ENCODE measurements at places on chromosomes 11 and 22. TPM values are rescaled to one million over a fixed set of nuclear protein-coding genes. Genes with fewer than 3 reads are reported as not detected.

DNA sequence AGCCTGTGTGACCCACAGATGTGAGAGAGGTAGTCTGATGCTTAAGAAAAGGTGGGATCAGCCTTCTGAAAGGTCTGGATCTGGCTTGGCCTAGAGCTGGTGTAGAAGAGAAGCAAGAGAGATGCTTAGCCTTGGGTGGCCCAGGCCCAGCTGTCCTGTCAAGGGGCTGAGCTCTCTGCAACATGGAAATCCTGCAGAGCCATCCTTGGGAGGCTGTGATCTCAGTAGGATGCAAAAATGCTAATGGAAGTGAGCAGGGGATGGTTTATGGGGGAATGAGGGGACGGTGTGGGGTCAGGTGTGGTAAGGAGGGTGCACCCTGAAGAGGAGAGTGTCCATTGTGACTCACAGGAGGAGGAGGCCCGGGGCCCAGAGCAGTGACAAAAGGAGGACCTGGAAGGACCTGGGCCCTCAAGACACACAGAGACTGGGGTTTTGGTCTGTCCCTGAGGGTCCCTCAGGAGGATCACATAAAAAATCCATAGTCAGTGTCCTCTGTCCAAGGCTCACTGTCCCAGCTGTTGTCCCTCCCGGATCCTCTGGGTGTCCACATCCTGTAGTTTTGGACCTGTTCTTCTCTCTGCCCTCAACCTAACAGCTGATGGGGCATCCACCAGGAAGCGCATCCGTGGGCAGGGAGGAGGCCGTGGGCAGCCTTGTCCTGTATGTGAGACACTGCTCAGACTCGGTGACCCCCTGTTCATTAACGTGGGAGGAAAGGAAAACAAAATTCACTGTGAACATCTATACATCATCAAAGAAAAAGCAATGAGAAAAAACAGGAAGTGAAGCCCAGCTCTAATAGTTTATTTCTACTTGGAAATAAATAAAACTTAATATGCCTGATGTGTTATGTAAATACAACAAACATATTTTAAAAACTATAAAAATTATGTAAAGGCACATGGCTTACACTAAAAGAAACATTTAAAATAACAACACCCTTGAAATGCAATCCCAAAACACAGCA lies 129.8 kb downstream of the ZNF280B start:
- peaks cover 46% of the 10 kb centered on the region for H3K27me3 ChIP-seq
- DNase-seq = no peak
- peaks cover 2% of the 10 kb centered on the region for H3K4me1 ChIP-seq
- no peaks in the 10 kb centered on the region for H3K36me3 ChIP-seq
- H3K27ac ChIP-seq = peak overlapping the region; percentile 80
- no peak overlapping the region for H3K4me3 ChIP-seq

GRCh38 chr22:22712092-22712658 lies 67.8 kb downstream of the GGTLC2 start:
- DNase-seq = no peak
- no peak overlapping the region for H3K27ac ChIP-seq

DNA sequence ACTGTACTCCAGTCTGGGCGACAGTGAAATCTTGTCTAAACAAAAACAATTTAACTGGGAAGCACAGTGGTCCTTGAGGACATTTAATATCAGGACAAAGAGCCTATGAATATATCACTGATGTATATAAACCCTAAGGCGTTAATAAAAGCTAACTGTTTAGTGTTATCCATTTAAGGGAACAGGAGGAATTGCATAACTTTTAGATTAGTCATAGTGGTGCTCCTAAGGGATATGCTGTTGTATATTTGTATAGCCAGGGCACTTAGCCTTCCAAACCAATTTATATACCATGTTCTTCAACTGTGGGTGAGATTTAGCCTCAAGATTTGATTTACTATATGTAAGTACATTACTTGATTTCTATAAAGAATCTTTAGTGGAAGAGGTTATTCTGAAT lies 3.0 kb upstream of the CHEK1 start:
- H3K4me3 ChIP-seq = no peak overlapping the region
- no peak for DNase-seq
- H3K27me3 ChIP-seq = no peaks in the 10 kb centered on the region
- no peak overlapping the region for H3K27ac ChIP-seq

GRCh38 chr22:39466228-39467006 lies 9.6 kb downstream of the MGAT3 start:
- H3K4me3 ChIP-seq = no peak overlapping the region
- H3K36me3 ChIP-seq = peaks cover under 1% of the 10 kb centered on the region
- peak overlapping the region; percentile 25 for H3K27ac ChIP-seq
- no peak for DNase-seq
- no peaks in the 10 kb centered on the region for H3K27me3 ChIP-seq

DNA sequence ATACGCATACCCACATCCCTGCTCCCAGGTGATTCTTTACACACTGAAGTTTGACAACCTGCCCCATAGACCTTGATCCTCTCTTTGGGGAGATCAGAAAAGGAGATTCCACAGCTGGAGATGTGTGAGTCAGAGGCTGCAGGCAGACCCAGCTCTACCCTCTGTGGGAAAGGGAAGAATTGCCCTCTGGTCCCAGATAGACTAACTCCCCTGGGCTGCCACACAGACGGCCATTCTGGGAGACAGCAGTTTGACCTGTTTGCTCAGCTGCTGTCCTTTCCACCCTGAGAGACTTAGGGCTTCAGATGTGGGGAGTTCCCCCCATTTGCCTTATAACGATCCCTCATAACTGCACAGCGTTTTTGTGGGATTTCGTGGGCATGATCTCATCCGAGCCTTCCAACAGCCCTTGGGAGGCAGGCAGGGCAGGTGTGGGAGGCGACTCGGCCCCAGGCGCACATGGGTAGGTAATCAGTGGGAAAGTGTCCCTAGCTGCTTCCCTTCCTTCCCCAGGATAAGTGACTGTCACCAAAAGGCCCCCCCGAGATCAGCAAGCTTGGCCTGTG lies 14.1 kb downstream of the FAM83F start:
- H3K27me3 ChIP-seq = peaks cover 33% of the 10 kb centered on the region
- no peak for DNase-seq
- H3K4me3 ChIP-seq = no peak overlapping the region
- H3K4me1 ChIP-seq = peaks cover 17% of the 10 kb centered on the region
- no peaks in the 10 kb centered on the region for H3K36me3 ChIP-seq
- no peak overlapping the region for H3K27ac ChIP-seq

DNA sequence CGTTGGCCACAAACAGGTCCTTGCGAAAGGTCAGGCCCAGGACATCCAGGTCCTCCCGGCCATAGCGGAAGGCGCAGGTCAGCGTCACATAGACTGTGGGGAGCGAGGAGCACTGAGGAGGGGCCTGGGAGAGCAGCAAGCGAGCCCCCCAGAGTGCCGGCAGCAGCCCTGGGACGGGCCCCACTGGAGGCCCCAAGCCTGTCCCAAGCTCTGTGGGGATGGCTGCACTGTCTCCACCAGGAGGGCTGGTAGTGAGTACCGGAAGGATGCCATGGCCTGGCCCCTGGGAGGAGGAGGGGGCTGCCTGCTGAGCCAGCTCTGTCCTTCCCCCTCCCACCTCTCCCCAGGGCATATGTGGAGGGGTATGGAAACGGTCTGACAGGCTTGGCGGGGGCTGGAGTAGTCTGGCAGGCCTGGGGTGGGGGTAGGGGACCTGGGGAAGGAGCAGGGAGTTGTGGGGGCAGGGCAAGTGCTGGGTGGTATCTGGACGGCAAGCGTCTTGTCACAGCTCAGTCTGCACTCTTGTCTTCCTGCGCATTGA lies 42.9 kb downstream of the TPBGL start:
- no peak for DNase-seq
- no peaks in the 10 kb centered on the region for H3K27me3 ChIP-seq
- peaks cover 7% of the 10 kb centered on the region for H3K36me3 ChIP-seq
- H3K4me3 ChIP-seq = no peak overlapping the region

HBD gene
- not detected for total RNA-seq

DNA sequence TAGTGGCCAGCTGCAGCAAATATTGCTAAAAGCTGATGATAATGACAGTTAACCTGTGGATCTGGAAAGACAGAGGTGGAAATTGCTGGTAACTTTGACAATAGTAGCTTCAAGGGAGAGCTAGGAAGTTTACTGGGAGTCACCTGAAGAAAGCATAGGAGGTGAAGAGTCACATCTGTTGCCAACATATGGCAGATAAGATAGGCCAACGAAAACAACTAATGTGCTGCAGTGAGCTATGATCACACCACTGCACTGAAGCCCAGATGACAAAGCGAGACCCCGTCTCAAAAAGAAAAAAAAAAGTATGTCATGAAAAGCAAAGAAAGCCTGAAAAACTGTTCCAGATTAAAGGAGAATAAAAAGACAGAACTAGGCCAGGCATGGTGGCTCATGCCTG lies 4.3 kb upstream of the PRDM10 start:
- no peak overlapping the region for H3K27ac ChIP-seq
- H3K36me3 ChIP-seq = no peaks in the 10 kb centered on the region
- H3K27me3 ChIP-seq = peaks cover 2% of the 10 kb centered on the region
- H3K4me3 ChIP-seq = no peak overlapping the region

PATE3 gene
- not detected for total RNA-seq

DNA sequence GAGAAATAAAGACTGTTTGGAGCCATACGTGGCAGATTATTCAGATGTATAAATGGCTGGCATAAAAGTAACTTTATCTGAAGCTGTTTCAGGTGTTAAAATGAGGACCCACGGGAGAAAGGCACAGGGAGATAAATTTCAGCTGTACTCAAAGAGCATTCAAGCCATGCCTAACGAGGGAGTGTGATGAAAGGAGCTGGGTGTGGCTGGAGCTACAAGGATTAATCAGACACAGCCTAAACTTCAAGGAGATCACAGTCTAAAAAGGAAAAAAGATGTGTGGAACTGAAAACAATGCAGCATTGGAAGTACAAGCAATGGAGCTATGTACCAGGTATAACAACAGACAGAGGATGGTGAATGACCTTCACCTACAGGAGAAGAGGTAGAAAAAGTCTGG lies 120.8 kb upstream of the APOA1 start:
- H3K4me3 ChIP-seq = no peak overlapping the region
- no peak for DNase-seq
- peaks cover 23% of the 10 kb centered on the region for H3K4me1 ChIP-seq

GRCh38 chr11:69750108-69750850 lies 24.9 kb downstream of the FGF4 start:
- no peak for DNase-seq
- no peak overlapping the region for H3K4me3 ChIP-seq
- H3K27me3 ChIP-seq = no peaks in the 10 kb centered on the region
- no peaks in the 10 kb centered on the region for H3K4me1 ChIP-seq
- H3K36me3 ChIP-seq = no peaks in the 10 kb centered on the region
- no peak overlapping the region for H3K27ac ChIP-seq

- H3K27ac ChIP-seq = no peak overlapping the region
- no peaks in the 10 kb centered on the region for H3K4me1 ChIP-seq
- no peaks in the 10 kb centered on the region for H3K27me3 ChIP-seq
These were observed 38.3 kb downstream of the PC start for GRCh38 chr11:66919923-66920322.

- no peaks in the 10 kb centered on the region for H3K27me3 ChIP-seq
- H3K27ac ChIP-seq = no peak overlapping the region
- H3K4me3 ChIP-seq = no peak overlapping the region
These were observed 32.7 kb upstream of the CCDC34 start for GRCh38 chr11:27395556-27396258.

DNA sequence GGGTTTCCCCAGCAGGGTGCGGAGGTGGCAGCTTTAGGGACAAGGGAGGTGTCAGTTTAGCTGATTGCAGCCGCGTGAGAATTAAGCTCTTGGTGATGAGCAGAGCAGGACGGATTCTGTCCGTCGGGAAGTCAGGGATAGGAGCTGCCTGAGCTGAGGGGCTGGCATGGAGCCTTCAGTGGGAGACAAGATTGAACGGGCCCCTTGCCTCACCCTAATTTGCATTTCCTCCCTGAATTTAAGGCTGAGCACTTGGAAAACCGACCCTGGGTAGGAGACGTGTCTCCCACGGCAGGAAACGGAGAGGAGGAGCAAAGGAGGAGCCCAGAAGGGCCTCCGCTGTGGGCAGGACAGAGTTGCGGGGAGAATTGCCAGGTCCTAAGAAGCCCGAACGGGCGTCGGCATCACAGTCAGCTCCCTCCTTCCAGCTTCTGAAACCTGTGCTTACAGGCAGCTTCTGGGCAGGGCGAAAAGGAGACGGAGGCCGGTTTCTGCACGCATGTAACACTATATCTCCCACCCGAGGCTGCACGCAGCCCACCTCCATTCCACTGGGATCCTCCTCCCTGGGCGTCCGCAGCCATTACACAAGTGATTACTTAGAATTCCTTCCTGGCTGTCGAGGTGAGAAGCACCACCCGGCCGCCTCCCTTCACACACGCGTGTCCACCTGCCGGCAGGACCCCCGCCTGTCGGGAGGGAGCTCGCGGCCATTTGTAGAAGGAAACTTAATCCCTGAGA lies 345.8 kb downstream of the BRD1 start:
- no peaks in the 10 kb centered on the region for H3K36me3 ChIP-seq
- no peaks in the 10 kb centered on the region for H3K27me3 ChIP-seq
- no peak overlapping the region for H3K27ac ChIP-seq
- no peak overlapping the region for H3K4me3 ChIP-seq
- DNase-seq = no peak

GRCh38 chr11:88383447-88383846 lies 45.9 kb upstream of the CTSC start:
- DNase-seq = no peak
- peaks cover 9% of the 10 kb centered on the region for H3K4me1 ChIP-seq
- H3K27ac ChIP-seq = no peak overlapping the region
- no peaks in the 10 kb centered on the region for H3K36me3 ChIP-seq
- no peak overlapping the region for H3K4me3 ChIP-seq

DNA sequence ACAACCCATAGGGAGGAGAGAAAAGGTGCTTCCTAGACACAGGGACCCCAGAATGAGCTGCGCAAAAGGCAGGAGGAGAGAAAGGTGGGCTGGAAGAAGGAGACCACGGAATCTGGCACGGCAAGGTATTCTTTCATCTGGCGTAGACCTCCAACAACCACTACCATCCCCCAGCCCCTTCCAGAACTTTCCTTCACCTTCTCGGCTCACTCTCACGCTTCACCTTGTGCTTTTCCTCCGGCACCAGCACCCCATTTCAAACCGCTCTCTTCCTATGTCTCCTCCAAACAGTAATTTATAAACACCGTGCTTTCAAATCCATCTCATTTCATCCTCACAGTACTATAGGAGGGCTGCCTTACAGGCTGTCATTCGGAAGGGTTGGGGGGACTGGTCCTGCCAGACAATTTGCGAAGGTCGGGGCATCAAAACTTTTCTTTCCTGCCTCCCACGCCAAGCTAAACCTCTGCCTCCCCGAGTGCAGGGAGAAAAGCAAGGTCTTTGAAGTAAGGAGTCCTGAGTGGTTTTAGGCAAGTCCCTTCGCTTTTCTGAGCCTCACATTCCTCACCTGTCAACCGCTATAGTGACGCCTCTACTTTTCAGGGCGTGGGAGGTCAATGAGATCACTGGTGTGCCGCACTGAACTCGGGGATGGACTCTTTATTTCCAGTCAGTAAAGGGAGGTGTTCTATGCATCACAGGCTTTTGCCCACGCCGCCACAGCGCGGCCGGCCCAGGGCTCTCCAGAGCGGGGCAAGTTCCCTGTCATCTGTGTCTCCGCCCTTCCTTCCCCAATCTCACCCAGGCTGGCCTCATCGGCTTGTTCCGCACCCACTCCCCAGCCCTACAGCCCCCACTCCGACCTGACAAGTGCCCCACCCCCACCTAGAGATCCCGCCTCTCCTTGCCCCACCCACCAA lies 800 bp downstream of the KCTD21 start:
- H3K27me3 ChIP-seq = no peaks in the 10 kb centered on the region
- no peak for DNase-seq
- peak overlapping the region; percentile 90 for H3K4me3 ChIP-seq
- peaks cover 52% of the 10 kb centered on the region for H3K4me1 ChIP-seq

SCGB1A1 gene
- not detected for total RNA-seq

GRCh38 chr11:2774173-2775082 lies 74.6 kb upstream of the KCNQ1OT1 start:
- H3K4me3 ChIP-seq = no peak overlapping the region
- no peak overlapping the region for H3K27ac ChIP-seq
- DNase-seq = peak; percentile 4
- peaks cover 2% of the 10 kb centered on the region for H3K36me3 ChIP-seq
- H3K27me3 ChIP-seq = no peaks in the 10 kb centered on the region
- H3K4me1 ChIP-seq = peaks cover 17% of the 10 kb centered on the region
